ENCODE measurements at places on chromosomes 4 and X.

- DNase-seq: peak; percentile 19
Observed at GRCh38 chr4:69881173-69881773, 21.3 kb upstream of the SULT1E1 start.

- DNase-seq: no peak
Observed at GRCh38 chrX:74063426-74064155, 240.4 kb upstream of the ZCCHC13 start.

DNA sequence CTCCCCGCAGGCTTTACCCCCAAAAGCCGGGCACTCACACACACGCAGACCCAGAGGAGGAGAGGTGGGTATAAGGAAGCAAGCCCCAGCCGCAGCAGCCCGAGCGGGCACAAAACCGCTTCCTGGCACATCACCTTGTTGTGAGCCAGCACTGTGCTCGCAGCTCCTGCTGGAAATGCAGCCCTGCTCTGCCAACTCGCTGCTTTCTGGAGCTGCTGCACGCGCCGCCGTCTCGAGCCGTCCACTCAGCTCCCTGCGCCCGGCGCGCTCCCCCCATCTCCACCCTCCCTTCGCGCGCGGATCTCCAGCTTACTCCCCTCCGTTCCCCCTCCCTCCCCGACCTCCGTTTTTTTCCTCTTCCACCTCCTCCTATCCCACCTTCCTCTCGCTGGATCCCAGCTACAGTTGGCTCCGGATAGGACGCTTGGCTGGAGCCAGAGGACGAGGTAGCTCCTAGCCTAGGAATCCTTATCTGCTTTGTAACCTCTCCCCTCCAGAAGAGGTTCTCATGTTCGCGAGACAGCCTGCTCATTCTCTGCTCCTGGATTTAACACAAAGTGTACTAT, at the start of gene SPOCK3:
TSS of gene SPOCK3 (minus strand) at position 179 of the 566 bp plus-strand sequence.
- DNase-seq: no peak

- DNase-seq: no peak
Observed at GRCh38 chr4:40940317-40940741, 190.6 kb downstream of the NSUN7 start.

- no peak for DNase-seq
Observed at GRCh38 chr4:180261346-180261745, 1981.9 kb upstream of the TENM3 start.

DNA sequence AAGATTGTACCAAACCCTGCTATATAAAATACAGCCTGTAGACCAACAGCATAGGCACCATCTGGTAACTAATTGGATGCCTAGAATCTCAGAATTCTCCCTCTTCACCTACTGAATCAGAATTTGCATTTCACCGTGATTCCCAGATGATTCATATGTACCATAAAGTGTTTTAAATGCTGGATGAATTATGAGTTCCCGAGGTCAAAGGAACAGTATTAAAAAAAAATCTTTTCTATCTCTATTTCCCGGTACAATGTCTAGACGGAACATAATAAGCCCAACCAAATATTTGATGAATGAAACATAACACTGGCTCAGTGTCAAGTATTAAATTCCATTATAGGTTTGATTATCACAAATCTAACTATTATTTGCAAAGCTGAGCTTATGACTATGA, 280.0 kb downstream of the ANKRD50 start:
- no peak for DNase-seq

GRCh38 chr4:138999666-139000065, 15.9 kb upstream of the NOCT start:
- DNase-seq: no peak

- DNase-seq: no peak
Observed at GRCh38 chr4:5683566-5683965, 24.8 kb downstream of the EVC2 start.

DNA sequence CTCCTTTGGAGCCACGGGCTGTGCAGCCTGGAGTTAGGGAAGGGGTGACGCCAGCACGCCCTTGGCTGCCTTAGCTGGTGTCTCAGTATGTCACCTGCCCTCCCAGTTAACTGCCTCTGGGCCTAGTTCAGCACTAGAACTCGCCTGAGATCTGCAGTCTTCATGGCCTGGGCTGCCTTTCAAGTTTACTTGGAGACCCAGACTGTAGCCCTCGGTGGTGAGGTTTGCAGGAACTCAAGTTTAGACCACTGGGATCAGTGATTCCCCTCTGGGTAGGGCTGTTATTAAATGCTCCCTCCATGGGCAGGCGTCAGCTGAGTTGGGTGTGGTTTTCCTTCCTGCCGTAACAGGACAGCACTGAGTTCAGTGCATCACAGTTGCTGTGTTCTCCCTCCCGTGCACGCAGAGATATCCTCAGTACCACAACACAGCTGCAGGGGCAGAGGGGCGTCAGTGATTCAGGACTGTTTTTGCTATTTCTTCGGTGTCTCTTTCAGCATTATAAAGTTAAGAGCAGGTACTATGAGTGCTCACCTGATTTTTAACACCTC, 30.5 kb downstream of the PLAC8 start:
- DNase-seq: peak; percentile 48

- peak; percentile 49 for DNase-seq
Observed at GRCh38 chrX:19875050-19875431, 12.4 kb downstream of the SH3KBP1 start.

DNA sequence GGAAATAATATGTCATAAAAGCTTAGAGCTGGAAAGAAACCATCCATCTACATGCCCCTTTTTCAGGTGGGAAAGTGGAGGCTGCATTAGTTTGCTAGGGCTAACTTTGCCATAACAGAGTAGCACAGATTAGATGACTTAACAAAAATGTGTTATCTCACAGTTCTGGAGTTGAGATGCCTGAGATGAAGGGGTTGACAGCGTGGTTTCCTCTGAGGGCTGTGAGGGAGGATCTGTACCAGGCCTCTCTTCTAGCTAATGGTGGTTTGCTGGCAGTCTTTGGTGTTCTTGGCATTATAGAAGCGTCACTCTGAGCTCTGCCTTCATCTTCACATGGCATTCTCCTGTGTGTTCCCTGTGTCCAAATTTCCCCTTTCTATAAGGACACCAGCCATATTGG, 2.4 kb downstream of the CHRNA9 start:
- DNase-seq: no peak

DNA sequence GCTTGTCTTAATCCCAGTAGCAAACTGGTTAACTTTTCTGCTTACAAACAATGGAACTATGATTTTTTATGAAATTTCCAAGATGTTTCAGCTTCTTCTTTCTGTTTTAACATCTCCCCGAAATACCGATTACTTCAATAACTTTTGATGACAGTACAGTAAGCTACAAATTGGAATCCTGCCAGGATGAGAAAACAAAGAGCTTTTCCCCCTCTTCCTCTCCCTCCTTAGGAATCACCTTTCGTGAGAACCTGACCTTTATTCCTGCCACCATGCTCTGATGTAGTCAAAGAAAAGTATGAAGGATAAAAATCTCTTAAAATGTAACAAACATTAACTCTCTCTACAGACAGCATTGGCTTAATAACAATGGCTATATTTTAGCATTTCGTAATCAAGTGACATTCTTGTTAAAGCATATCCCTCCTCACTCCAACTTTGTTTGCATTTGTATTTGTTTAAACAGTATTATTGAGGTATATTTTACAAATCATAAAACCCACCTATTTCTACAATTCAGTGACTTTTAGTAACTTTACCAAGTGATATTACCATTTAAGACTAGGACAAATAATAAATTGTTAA, 148.7 kb upstream of the NAP1L5 start:
- no peak for DNase-seq

DNA sequence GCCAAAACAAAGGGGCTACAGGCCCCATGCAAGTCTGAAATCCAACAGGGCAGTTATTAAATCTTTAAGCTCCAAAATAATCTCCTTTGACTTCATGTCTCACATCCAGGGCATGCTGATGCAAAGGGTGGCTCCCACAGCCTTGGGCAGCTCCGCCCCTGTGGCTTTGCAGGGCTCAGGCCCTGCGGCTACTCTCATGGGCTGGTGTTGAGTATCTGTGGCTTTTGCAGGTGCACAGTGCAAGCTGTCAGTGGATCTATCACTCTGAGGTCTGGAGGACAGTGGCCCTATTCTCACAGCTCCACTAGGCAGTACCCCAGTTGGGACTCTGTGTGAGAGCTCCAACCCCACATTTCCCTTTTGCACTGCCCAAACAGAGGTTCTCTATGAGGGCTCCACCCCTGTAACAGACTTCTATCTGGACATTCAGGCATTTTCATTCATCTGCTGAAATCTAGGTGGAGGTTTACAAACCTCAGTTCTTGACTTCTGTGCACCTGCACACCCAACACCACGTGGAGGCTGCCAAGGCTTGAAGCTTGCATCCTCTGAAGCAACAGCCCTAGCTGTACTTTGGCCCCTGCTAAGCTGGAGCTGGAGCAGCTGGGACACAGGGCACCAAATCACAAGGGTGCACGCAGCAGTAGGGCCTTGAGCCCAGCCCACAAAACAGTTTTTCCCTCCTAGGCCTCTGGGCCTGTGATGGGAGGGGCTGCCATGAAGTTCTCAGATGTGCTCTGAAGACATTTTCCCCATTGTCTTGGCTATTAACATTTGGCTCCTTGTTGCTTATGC, 154.8 kb upstream of the PDE5A start:
- DNase-seq: no peak

DNA sequence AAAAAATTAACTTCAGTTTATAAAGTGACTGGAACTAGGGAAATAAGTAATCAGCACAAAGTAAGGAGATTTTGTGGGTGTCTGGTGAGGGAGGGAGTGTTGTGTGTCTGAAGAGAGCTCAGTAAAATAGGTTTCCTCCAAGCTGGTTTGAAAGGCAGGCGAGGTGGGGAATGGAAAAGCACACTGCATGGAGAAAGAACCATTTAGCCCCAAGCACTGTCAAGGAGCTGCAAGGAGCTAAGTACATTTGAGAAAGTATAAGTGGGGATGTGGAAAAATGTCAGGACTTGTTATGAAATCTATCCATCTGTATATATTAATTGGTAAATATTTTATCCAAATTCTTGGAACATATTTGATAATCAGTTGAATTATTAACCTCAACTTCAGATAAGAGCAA, 956 bp downstream of the C4orf51 start:
- DNase-seq: no peak

- DNase-seq: no peak
Observed at GRCh38 chr4:94700298-94700697, 57.5 kb upstream of the BMPR1B start.

DNA sequence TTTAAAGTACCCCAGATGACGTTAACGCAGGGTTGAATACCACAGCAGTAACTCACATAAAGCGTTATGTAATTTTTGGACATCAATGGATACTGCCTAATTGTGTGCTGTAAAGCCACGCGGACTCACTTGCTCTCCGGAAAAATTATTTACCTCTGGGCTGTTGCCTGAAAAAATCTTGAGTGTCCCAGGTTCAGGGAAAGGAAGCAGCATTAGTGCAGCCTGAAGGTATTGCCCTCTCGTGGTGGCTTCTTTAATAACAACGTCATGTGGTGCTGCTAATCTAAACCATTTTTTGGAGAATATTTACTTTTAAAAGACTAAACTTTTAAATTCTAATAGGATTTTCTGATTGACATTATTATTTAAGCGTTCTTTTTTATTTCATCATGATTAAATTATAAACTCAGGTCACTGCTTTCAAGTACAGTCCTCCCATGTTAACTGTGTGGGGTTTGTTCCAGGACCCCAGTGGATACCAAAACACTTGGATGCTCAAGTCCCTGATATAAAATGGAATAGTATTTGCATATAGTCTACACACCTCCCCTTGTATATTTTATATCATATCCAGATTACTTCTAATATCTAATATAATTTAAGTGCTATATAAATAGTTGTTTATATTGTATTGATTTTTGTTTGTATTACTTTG, 384.8 kb downstream of the FAM133A start:
- no peak for DNase-seq
